IPS-NIHi11 (cell line): ENCODE measurements at places on chromosomes 1 and 21.

DNA sequence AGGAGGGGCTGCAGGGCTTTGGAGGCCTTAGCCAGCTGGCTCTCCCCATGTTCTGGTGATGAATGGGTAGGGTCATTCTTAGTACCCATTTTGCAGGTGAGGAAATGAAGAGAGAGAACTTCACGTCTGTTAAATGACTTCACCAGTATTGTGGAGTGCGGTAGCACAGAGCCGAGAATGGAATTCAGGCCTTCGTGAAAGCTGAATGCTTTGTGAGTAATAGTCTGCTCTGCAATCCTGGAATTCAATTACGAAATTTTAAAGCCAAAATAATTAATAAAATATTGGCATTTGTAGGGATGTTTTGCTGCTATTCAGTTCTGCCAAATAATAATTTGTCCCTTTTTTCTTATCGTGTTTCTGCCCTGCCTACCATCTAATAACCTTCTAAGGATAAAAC lies 197.7 kb downstream of the GREM2 start:
- no peak for DNase-seq

- DNase-seq, result peak; percentile 22
Measured at GRCh38 chr1:205988585-205988995, 14.6 kb downstream of the RAB7B start.

GRCh38 chr1:193085263-193085662 lies 20.0 kb downstream of the GLRX2 start:
- no peak for DNase-seq

DNA sequence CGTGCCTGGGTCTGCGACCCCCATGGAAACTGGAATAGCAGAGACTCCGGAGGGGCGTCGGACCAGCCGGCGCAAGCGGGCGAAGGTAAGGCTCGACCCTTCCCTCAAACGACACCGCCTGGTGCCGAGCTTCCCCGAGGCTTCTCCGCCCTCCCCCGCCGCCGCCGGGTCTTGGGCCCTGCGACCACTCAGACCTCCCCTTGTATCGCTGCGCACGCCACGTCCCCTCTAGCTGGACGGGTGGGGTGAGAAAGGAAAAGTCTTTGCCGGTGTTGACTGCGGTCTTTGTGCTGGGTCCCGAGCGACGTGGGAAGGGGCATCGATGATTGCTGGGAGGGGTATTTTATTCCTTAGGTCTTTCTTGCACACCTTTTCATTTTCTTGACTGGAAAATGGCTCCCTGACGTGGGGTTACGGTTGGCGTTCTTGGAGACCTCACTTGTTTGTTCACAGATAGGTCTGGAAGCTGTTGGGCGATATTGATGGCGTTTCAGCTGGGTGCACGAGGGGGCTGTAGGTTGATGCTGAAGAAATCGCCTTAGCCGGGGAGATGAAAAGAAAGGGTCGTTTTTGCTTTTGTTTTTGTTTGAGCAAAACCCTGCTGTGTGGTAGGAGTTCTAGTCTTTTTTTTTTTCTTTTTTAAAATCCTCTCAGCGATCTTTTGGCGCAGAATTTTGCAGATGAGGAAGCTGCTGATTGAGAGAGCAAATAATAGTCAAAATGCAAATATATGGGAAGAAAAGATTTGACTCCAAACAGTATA lies 776 bp downstream of the KDM1A start:
- peak; percentile 55 for DNase-seq

GRCh38 chr21:17679002-17679600 lies 66.4 kb upstream of the BTG3 start:
- peak; percentile 61 for DNase-seq

GRCh38 chr1:25808481-25809244 lies 8.7 kb downstream of the SELENON start:
- DNase-seq, result no peak

- DNase-seq, result no peak
Measured at GRCh38 chr1:230340526-230341161, 85.5 kb downstream of the PGBD5 start.
